ENCODE measurements at places on chromosomes 2 and 18. TPM values are rescaled to one million over a fixed set of nuclear protein-coding genes. Genes with fewer than 3 reads are reported as not detected.
A peak's percentile ranks its signal among the peaks of the same experiment; 100 is the strongest.

Gene NGEF
- 2.6 TPM for polyA plus RNA-seq

Gene TCF23
- polyA plus RNA-seq = not detected

Gene TMEM87B
- 12.9 TPM for polyA plus RNA-seq

Gene POTEI
- not detected for polyA plus RNA-seq

Gene PDE6D
- polyA plus RNA-seq = 29.4 TPM

Gene PSD4
- polyA plus RNA-seq = 19.9 TPM

Gene RAX
- polyA plus RNA-seq = not detected

Gene PIK3C3
- 38.5 TPM for polyA plus RNA-seq

Gene MEP1B
- not detected for polyA plus RNA-seq

Gene REG3A
- polyA plus RNA-seq = 120 TPM

Gene CHRNG
- polyA plus RNA-seq = not detected

DNA sequence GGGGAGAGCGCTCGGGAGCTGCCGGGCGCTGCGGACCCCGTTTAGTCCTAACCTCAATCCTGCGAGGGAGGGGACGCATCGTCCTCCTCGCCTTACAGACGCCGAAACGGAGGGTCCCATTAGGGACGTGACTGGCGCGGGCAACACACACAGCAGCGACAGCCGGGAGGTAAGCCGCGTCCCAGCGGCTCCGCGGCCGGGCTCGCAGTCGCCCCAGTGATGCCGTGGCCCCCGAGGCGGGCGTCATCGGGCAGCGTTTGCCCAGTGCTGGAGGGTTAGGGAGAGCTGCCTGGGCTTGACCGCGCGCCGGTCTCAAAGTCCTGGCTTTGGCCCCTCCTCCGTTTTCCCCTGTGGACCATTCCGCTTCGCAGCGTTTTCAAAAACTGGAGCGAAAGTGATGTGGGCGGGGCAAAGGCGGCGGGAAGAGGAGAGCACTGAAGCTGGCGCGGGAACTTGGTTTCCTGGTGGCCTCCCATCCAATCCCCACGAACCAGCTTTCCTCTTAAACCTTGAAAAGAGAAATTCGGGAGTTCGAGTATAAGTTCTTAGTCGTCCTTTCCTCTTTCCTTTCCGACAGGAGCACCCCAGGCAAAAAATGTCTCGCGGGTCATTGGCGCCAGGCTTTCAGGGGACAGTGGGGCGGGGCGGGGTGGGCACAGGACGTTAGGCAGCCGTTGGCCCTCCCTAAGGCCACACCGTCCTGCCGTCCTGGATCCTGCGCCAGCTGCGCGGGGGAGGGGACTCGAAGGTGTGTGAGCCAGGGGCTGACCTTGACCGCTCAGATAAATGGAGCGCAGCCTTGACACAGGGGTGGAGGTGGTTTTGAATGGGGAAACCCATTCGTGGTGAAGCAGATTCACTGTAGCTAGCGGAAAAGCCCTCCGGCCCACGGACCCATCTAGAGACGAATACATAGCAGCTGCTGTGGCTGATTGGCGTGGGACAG, 821 bp downstream of the TYMS start:
- H3K27ac ChIP-seq = no peak overlapping the region
- peaks cover 43% of the 10 kb centered on the region for H3K27me3 ChIP-seq
- peak overlapping the region; percentile 70 for H3K4me3 ChIP-seq
- DNase-seq = peak; percentile 84
- peaks cover 24% of the 10 kb centered on the region for H3K4me1 ChIP-seq
- H3K36me3 ChIP-seq = no peaks in the 10 kb centered on the region

GRCh38 chr2:41930807-41931566, 116.8 kb upstream of the PKDCC start:
- peaks cover 48% of the 10 kb centered on the region for H3K4me1 ChIP-seq
- H3K27me3 ChIP-seq = no peaks in the 10 kb centered on the region
- no peak overlapping the region for H3K4me3 ChIP-seq
- no peak for DNase-seq

- peaks cover 37% of the 10 kb centered on the region for H3K27me3 ChIP-seq
- H3K4me3 ChIP-seq = peak overlapping the region; percentile 74
- H3K4me1 ChIP-seq = no peaks in the 10 kb centered on the region
- H3K27ac ChIP-seq = no peak overlapping the region
- no peaks in the 10 kb centered on the region for H3K36me3 ChIP-seq
- no peak for DNase-seq
Measured at GRCh38 chr2:221569871-221570270, 2.2 kb downstream of the EPHA4 start.

DNA sequence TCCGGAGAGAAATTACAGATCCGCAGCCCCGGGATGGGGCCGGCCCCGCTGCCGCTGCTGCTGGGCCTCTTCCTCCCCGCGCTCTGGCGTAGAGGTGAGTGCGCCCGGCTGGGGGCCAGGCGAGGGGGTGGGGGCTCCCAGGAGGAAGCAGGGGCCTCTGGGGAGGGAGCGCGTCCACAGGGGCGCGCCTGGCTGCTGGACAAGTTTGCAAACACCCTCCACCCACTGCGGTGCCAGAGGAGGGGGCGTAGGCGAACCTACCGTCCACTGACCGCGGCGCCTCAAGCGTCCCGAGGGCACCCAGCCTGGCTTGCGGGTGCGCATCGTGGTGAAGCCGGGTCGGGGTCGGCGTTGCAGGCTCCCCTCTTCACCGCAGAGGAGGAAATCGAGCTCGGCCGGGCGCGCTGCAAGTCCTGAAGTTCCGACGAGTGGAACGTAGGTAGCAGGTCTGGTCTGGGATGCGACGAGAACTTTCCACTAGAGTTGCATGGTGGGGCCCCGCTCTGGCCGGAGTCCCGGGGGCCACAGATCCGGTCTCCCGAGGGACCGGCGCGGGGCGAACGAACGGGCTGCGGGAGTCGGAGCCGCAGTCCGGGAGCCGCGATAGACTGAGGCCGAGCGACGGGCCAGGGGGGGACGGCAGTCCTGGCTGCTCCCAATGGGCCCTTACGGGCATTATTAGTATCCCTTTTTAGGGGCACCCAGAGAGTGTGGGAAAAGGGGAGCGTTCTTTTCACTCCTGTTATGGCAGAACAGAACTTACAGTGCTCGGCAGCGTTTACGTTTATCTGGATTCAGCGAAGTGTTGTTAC, 502 bp downstream of the MERTK start:
- H3K36me3 ChIP-seq = no peaks in the 10 kb centered on the region
- H3K4me3 ChIP-seq = peak overlapping the region; percentile 75
- no peak for DNase-seq
- H3K27me3 ChIP-seq = no peaks in the 10 kb centered on the region

DNA sequence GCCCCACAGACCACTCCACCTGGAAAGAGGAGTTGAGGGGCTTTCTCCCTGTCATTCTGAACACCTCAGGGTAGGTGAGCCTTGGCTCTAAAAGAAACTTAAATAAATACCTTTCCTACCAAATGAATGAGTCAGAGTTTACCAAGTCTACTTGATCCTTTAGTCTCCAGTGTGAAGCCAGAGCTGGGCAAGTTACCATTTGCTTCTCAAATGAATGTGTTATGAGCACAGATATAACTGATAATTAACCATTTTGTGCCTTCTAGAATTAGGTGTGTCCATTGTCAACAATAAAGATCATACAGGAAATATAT, 347.7 kb downstream of the KIAA1328 start:
- no peak overlapping the region for H3K27ac ChIP-seq
- no peak for DNase-seq
- H3K36me3 ChIP-seq = no peaks in the 10 kb centered on the region
- no peaks in the 10 kb centered on the region for H3K27me3 ChIP-seq
- H3K4me1 ChIP-seq = no peaks in the 10 kb centered on the region

DNA sequence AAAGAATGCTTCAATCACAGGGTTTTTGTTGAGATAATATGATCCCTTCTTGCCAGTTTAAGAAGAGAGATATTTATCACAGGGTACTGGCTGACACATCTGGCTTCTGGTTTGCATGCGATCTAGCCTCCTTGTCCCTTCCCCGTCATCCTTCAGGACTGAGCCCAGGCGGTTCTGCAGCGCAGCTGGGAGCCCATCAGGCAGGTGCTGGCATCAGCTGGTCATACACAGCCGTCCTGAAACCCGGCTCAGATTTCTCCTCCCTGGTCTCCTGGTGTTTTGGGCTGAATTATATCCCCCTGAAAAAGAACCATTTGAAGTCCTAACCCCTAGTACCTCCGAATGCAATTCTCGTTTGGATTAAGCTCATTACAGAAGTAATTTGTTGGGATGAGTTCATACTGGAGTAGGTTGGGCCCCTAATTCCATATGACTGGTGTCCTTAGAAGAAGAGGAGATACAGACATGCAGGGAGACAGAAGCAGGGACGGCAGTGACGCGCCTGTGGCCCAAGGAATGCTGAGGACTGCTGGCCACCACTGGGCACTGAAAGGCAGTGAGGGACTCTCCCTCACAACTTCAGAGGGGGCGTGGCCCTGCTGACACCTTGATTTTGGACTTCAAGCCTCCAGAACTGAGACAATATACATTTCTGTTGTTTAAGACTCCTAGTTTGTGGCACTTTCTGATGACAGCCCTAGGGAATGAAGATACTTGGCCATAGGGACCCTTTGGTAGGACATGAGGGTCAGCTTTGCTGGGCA, 83.9 kb upstream of the ODC1 start:
- H3K4me1 ChIP-seq = no peaks in the 10 kb centered on the region
- no peak for DNase-seq
- no peak overlapping the region for H3K27ac ChIP-seq
- no peaks in the 10 kb centered on the region for H3K36me3 ChIP-seq
- no peaks in the 10 kb centered on the region for H3K27me3 ChIP-seq

DNA sequence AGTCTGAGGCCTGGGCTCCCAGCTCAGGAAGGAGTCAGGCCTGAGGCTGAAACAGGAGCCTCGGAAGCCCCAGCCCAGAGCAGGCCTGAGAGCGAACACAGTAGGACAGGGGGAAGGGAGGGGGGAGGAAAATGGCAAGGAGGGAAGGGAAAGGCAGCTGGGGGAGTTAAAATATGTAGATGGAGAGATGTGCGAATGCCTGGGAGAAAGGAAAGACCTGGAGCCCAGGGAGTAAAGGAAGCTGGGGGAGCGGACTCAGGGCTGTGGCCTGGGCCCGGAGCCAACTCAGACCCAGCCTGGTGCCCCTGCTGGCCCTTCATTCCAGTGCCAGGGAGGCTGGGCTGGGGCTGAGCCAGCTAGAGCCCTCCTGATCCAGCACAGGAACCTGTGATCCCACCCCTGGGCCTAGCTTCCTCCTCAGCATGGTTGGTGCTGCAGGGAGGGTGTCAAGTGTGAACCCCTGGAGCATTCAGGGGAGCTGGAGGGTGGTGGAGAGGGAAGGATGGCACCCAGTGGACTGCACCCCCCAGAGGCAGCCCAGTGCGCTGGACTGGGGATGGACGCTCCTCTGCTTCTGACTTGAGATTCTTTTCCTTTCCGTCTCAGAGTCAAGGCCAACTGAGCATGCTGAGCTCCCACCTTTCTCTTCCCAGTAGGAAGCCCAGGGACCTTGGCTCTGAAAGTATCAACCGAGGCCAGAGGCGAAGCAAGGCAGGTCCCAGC, 46.3 kb downstream of the EMX1 start:
- H3K27ac ChIP-seq = no peak overlapping the region
- H3K4me3 ChIP-seq = no peak overlapping the region
- peak; percentile 38 for DNase-seq
- peaks cover 25% of the 10 kb centered on the region for H3K36me3 ChIP-seq
- H3K4me1 ChIP-seq = no peaks in the 10 kb centered on the region
- no peaks in the 10 kb centered on the region for H3K27me3 ChIP-seq

- no peak for DNase-seq
- no peak overlapping the region for H3K4me3 ChIP-seq
Measured at GRCh38 chr2:215260097-215260677, 51.7 kb upstream of the ATIC start.

GRCh38 chr18:49988733-49989132, 175.4 kb upstream of the ACAA2 start:
- no peak for DNase-seq
- H3K36me3 ChIP-seq = no peaks in the 10 kb centered on the region
- no peak overlapping the region for H3K4me3 ChIP-seq
- H3K4me1 ChIP-seq = peaks cover 7% of the 10 kb centered on the region

DNA sequence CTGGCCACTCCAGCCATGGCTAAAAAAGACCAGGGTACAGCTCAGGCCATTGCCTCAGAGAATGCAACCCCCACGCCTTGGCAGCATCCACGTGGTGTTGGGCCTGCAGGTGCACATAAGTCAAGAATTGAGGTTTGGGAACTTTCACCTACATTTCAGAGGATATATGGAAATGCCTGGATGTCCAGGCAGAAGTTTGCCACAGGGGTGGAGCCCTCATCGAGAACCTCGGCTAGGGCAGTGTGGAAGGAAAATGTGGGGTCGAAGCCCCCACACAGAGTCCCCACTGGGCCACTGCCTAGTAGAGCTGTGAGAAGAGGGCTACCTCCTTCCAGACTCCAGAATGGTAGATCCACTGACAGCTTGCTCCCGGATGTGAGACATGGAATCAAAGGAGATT, 477.3 kb downstream of the LPIN1 start:
- H3K27me3 ChIP-seq = no peaks in the 10 kb centered on the region
- no peak overlapping the region for H3K27ac ChIP-seq
- no peak overlapping the region for H3K4me3 ChIP-seq
- no peaks in the 10 kb centered on the region for H3K4me1 ChIP-seq

- H3K4me1 ChIP-seq = no peaks in the 10 kb centered on the region
- no peak overlapping the region for H3K4me3 ChIP-seq
- no peaks in the 10 kb centered on the region for H3K27me3 ChIP-seq
- no peak for DNase-seq
- no peaks in the 10 kb centered on the region for H3K36me3 ChIP-seq
Measured at GRCh38 chr2:181104512-181105115, 124.2 kb downstream of the UBE2E3 start.

GRCh38 chr18:41170346-41170745, 784.7 kb upstream of the PIK3C3 start:
- H3K27ac ChIP-seq = no peak overlapping the region
- H3K4me3 ChIP-seq = no peak overlapping the region
- no peaks in the 10 kb centered on the region for H3K27me3 ChIP-seq
- no peaks in the 10 kb centered on the region for H3K4me1 ChIP-seq

DNA sequence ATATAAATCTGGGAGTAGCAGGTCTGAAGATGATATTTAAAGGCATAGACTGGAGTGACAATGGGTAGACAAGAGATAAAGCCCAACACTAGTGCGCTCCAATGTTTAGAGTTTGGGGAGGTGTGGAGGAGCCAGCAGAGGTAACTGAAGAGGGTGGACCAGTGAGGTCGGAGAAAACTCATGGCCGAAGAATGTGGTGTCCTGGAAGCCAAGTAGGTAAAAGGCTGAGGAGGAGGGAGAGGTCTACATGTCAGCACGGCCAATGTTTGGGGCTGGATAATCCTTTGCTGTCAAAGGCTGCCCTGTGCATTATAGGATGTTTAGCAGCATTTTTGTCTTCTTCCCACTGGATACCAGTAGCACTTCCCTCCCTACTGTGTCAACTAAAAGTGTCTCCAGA, 78.8 kb upstream of the KCNE4 start:
- no peak overlapping the region for H3K4me3 ChIP-seq
- H3K4me1 ChIP-seq = no peaks in the 10 kb centered on the region
- no peaks in the 10 kb centered on the region for H3K36me3 ChIP-seq
- DNase-seq = no peak
